ENCODE measurements at places on chromosomes 13 and 19.

DNA sequence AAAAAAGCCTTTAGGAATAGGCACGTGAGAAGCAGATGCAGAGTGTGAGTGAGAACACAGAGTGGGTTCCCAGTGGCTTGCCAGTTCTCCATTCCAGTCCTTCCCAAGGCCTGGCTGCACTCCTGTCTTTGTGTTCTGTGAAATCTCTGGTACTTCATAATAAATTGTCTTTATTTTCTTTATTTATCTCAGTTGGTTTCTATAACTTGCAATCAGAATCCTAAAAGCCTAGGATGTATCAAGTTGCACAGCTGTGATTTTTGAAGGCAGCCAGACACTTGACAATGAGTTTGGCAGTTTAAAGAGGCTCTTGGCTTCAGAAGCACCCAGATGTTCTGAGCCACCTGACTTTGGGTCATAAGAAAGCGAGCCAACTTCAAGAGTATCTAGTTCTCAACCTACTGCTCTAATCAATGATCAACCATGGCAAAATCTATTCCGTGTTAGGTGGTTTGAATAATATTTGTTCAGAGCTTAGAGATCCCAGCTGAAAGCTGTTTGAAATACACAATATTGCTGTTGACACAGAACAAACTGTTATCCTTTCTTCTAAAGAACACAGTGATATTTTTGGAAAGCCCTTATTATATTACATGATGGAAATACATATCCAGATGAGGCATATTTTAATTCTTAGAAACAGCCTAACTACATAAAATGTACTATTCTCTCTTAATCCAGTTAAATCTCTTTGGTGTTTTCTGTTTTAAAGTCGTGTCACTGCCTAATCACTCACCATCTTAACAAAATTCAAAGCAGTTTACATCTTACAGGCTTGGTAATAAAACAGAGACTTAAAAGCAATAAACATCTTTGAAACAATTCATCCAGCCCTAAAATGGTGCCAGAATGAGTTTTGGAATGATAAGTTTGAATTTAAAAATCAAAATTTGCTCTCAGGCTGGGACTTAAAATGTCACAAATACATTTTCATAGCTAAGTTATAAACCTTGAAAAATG, 483.0 kb upstream of the NBEA start:
- DNase-seq, result peak; percentile 33

- no peak for DNase-seq
Measured at GRCh38 chr13:23622985-23623384, 52.8 kb downstream of the TNFRSF19 start.

- DNase-seq, result no peak
Measured at GRCh38 chr19:49940482-49940791, 11.1 kb upstream of the NUP62 start.

DNA sequence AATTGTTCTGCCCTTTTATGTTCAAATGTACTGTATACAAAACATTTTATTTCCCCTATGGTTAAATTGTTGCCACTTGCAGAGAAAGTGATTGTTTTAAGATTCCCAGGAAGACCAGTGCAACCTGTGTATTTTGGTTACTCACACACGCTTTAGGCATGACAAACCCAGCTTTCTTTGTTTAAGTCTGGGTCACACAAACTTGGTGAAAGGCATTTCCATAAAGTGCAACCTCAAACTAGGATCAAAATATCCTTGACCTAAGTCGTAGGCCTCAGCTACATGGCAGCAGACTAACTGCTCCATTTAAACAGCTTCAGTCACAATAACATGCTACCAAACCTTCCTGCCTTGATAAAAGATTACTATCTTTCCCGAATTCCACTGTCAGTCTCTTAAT, 639.0 kb upstream of the PRR20A start:
- DNase-seq, result no peak

Measured in NCI-H187 (cell line).